ENCODE measurements at places on chromosomes 6 and 20.

DNA sequence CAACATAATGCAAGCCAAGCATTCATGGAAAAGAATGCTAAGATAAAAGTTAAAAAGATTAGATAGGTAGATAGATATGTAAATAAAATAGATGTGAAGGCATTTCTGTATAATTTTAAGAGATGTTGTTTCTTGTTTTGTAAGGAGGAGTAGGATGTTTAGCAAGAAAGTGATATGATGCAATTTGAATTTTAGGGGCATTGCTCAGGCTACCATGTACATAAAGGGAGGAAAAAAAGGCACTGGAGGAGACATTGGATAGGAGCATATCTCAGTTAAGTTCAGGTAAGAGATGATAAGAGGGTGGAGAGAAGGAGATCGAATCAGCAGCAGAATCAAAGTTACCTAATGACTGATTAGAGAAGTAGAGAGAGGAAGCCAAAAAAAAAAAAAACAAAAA, 194.7 kb downstream of the TENT5A start:
- no peaks in the 10 kb centered on the region for H3K27me3 ChIP-seq
- H3K27ac ChIP-seq = no peak overlapping the region
- no peaks in the 10 kb centered on the region for H3K36me3 ChIP-seq
- no peak overlapping the region for H3K4me3 ChIP-seq
- peaks cover 17% of the 10 kb centered on the region for H3K4me1 ChIP-seq

GRCh38 chr6:136991646-136992045, 53.1 kb downstream of the IL20RA start:
- no peak overlapping the region for H3K4me3 ChIP-seq
- no peak overlapping the region for H3K27ac ChIP-seq
- peaks cover 25% of the 10 kb centered on the region for H3K4me1 ChIP-seq
- no peak for DNase-seq
- no peaks in the 10 kb centered on the region for H3K36me3 ChIP-seq
- peaks cover 9% of the 10 kb centered on the region for H3K27me3 ChIP-seq

DNA sequence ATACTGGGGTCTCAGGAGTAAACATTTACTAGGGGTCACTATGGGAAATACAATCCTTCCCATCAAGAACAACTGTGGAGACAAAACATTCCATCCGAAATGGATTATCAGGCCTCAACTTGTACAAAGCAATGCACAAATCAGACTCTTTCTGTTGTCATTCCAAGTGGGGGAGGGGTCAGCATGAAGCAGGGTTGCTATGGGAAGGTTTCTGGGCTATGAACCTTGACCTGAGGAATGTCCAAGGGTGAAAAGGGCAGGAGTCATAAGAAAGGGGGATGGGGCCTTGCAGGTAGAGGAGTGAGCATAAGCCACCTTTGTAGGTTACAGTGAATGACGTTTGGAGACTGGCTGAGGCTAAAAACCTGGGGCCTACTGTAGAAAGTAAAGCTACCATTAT, 3.1 kb downstream of the METTL24 start:
- H3K27ac ChIP-seq = no peak overlapping the region
- DNase-seq = no peak
- no peak overlapping the region for H3K4me3 ChIP-seq

- peaks cover 3% of the 10 kb centered on the region for H3K4me1 ChIP-seq
- no peaks in the 10 kb centered on the region for H3K27me3 ChIP-seq
- 0 out of 2 replicates have a peak overlapping the region, but pooled peaks have one; percentile 24 for H3K27ac ChIP-seq
- peak overlapping the region; percentile 63 for H3K4me3 ChIP-seq
- DNase-seq = peak; percentile 83
- no peaks in the 10 kb centered on the region for H3K36me3 ChIP-seq
Observed at GRCh38 chr6:143536866-143537691, 25.6 kb upstream of the FUCA2 start.

DNA sequence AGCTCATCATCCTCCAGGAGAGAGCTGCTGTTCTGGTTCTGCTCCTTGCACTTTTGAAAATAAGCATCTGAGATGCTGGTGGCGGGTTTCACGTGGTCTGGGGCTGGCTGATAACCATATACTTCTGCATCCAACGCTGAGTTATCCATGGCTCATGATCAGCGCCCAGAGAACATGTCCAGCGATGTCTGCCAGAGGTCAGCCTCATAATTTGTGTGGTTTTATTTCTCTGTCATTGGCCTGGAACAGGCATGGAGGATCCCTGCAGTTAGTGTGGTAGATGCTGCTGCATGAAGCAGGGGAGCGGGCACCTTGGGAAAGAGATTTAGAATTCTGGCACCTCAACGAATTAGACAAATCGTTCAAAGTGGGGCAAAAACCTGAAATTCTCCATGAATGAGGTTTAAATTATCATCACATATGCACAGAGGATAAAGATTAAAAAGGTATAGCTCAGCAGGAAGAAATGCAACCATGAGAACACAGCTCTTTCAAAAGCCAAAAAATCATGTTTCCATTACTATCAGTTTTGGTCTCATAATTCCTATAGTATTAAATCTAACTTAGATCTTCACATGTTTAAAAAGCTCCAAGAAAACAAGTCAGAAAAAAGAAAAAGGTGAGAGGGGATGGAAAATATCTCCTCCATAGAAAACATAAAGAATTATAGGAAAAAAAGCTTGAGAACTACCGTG, 157.2 kb downstream of the SOD2 start:
- H3K4me1 ChIP-seq = 0 out of 2 replicates have a peak, but pooled peaks cover 8% of the 10 kb centered on the region
- H3K27me3 ChIP-seq = peaks cover 31% of the 10 kb centered on the region
- no peak overlapping the region for H3K4me3 ChIP-seq
- no peak for DNase-seq
- no peaks in the 10 kb centered on the region for H3K36me3 ChIP-seq

DNA sequence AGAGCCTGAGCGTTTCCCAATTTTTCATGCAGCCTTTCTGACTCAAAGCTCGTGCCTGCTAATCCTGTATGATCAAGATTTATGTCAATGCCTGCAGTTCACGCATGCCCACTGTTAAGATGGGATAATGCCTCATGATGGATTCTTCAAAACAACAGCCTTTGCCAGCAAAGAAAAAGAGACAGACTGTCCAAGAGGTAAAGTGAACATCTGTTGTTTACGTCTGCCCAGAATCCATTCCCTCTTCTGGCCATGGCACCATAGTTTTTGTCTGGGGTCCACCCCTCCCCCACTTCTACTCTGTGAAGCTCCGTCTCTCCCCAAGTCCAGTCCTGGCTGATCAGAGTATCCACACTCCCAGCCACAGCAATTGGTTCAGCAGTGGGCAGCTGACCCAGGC, 91.9 kb upstream of the EYA2 start:
- H3K27ac ChIP-seq = no peak overlapping the region
- peaks cover 4% of the 10 kb centered on the region for H3K4me1 ChIP-seq
- no peak overlapping the region for H3K4me3 ChIP-seq
- no peak for DNase-seq
- H3K36me3 ChIP-seq = no peaks in the 10 kb centered on the region
- H3K27me3 ChIP-seq = no peaks in the 10 kb centered on the region

DNA sequence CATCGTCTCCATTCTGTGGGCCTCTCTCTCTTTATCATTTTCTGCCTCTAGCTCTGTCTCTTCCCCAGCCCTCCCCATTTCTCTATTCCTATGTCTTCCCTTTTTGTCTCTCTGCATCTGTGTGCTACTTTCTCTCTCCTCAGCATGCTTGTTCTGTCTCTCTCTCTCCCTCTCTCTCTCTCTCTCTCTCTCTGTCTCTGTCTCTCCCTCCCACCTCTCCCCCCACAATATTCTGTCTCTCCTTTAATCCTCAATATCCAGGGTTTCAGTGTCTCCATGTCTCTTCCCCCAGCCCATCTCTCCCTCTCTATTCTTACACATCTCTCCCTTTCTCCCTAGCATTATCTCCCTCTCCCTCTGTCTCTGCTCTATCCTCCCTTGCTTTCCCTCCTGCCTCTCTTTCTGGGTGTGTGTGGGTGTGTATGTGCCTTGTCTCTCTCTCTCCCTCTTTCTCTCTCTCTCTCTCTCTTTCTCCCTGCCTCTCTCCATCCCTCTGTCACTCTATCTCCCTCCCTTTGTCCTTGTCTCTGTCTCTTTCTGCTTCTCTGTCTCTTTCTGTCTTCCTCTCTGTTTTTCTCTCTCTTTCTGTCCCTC, 76.9 kb upstream of the SIRPA start:
- H3K27me3 ChIP-seq = no peaks in the 10 kb centered on the region
- no peak overlapping the region for H3K27ac ChIP-seq
- no peak overlapping the region for H3K4me3 ChIP-seq
- no peaks in the 10 kb centered on the region for H3K36me3 ChIP-seq
- peaks cover 12% of the 10 kb centered on the region for H3K4me1 ChIP-seq
- DNase-seq = no peak

DNA sequence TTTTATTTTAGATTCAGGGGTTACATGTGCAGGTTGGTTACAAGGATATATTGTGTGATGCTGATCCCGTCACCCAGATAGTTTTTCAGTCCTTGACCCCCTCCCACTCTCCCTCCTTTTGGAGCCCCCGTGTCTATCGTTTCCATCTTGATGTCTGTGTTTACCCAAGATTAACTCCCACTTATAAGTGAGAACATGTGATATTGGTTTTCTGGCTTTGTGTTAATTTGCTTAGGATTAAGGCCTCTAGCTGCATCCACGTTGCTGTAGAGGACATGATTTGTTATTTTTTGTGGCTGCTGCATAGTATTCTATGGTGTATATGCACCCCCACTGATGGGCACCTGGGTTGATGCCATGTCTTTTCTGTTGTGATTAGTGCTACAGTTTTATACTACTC, 178.6 kb downstream of the PLCB1 start:
- no peaks in the 10 kb centered on the region for H3K27me3 ChIP-seq
- no peaks in the 10 kb centered on the region for H3K4me1 ChIP-seq
- H3K36me3 ChIP-seq = peaks cover 4% of the 10 kb centered on the region

DNA sequence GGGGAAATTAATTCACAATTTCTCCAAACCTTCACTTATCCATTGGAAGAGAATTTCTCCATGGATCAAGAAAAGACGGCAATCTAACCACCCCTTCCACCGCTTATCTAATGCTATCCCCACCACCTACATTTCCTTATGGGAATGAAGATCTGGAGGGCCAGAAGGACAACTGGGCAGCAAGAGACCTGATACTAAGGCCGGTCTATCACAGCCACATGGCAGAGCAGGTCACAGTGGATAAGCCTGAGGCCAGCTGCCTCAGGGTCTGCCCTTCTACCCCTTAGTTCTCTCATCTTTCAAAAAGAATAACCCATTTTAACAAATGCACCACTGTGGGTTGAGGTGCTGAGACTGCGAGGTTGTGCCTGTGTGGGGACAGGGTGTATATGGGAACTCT, 37.1 kb downstream of the MAN1A1 start:
- H3K27ac ChIP-seq = no peak overlapping the region
- H3K4me1 ChIP-seq = peaks cover 13% of the 10 kb centered on the region
- H3K36me3 ChIP-seq = no peaks in the 10 kb centered on the region
- H3K27me3 ChIP-seq = no peaks in the 10 kb centered on the region

GRCh38 chr6:144647406-144647964, 362.4 kb downstream of the UTRN start:
- DNase-seq = no peak
- no peaks in the 10 kb centered on the region for H3K36me3 ChIP-seq
- H3K27me3 ChIP-seq = no peaks in the 10 kb centered on the region
- H3K4me3 ChIP-seq = no peak overlapping the region
- H3K4me1 ChIP-seq = no peaks in the 10 kb centered on the region

DNA sequence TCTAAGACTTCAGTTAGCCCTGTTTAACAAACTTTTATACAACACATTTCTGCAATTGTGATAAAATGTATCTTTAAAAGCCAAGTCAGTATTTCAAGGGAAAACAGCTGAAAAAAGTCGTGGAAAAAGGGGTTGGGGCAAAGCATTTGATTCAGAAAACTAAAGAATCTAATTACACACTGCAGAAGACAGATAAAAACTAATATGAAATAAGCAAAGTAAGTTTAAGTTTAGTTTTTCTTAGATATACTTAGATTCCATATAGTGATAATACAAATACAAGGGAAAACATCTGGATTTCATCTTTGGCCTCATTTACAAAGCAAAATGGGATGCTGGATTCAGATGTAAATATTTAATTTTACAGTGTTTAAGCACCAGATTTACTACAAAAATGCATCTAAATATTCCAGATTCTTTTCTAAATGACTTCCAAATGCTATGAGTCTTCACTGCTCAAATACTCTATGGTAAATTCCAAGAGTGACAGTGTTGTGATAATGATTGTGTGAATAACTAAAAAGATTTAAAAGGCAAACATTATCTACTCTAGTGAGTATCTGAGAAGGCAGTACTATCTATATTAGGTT, 1.5 kb upstream of the ADNP start:
- DNase-seq = no peak
- no peaks in the 10 kb centered on the region for H3K27me3 ChIP-seq
- peaks cover 59% of the 10 kb centered on the region for H3K36me3 ChIP-seq
- H3K27ac ChIP-seq = peak overlapping the region; percentile 93
- H3K4me3 ChIP-seq = no peak overlapping the region
